Progenitor cell of endocrine pancreas (in vitro differentiated cells): ENCODE measurements at places on chromosomes 16 and 17.

- no peak for DNase-seq
Observed at GRCh38 chr17:40819528-40820125, 2.8 kb downstream of the KRT10 start.

DNA sequence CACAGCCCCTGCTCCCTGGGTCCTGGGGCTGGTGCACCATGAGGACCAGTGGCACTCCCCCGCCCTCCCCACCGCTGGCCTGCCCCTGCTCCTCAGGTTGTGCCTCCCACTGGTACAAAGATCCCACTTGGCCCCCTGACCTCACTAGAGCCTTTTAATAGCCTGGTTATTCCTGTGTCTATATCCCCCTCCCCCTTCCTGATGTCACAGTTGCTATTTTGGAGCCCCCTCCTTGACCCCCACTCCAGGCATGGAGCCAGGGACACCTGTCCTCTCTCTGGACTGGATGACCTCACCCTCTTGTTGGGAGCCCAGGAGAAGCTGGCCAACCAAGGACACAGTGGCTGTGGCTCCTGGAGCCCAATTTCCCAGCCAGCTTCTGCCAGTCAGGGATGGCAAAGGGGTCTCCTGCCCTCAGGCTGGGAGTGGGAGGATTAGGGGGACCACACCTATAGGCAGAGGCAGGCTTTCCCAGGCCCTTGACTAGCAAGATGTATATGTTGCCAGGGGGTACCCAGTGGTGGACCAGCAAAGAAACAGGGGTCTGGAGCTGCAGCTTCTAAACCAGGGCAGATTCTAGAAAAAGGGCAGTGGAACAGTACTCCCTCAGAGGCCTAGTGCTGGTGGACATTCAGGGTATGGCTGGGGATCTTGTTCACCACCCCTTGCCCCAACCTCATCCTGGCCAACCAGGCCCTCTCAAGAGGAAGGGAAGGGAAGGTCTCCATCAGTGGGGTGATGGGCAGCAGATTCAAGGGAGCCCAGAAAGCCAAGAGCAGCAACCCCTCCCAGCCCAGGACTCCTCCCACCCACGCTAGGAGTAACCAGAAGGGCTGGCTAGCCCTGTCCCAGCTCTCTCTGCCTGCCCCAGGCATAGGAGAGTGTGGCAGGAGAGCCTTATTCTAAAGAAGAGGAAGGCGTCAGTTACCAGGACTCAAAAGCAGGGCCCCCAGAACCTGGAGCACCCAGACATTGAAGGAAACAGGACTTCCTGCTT lies 10.9 kb downstream of the HDAC5 start:
- no peak for DNase-seq

GRCh38 chr17:2511138-2511461 lies 588 bp downstream of the METTL16 start:
- no peak for DNase-seq

GRCh38 chr17:49789243-49789578 lies 730 bp downstream of the KAT7 start:
- DNase-seq, result no peak

DNA sequence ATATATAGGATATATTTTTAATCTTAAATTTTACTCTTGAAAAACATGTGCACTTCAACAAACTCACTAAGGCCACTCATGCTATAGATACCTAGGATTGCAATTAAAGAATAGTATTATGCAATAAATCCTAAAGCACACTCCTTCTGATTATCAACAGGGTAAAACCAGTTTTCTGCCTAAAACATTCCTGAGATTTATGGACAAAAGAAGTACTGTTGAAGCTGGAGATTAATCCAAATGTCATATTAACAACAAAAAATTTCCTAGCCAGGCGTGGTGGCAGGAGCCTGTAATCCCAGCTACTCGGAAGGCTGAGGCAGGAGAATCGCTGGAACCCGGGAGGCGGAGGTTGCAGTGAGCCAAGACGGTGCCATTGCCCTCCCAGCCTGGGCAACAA lies 21.4 kb downstream of the CHCT1 start:
- DNase-seq, result no peak

GRCh38 chr16:82700541-82701235 lies 73.9 kb downstream of the CDH13 start:
- no peak for DNase-seq

DNA sequence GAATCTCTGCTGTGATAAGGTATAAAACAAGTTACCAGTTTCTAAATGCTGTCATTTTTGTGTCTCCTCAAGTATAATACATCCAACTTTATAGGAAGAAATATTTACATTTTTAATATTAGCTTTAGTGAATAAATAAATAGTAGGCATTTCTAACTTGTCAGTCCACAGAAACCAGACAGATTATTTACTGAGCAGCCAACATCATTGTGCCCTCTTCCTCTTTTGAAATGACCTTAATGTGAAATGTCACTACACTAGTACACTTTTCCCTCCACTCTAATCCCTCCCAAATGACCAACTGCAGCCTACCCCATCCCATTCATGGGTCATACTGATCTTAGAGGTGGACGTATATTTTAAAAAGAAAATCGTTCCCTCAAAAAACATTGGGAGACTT lies 9.2 kb downstream of the STXBP4 start:
- DNase-seq, result no peak

- DNase-seq, result no peak
Observed at GRCh38 chr16:23842137-23842600, 6.4 kb downstream of the PRKCB start.

DNA sequence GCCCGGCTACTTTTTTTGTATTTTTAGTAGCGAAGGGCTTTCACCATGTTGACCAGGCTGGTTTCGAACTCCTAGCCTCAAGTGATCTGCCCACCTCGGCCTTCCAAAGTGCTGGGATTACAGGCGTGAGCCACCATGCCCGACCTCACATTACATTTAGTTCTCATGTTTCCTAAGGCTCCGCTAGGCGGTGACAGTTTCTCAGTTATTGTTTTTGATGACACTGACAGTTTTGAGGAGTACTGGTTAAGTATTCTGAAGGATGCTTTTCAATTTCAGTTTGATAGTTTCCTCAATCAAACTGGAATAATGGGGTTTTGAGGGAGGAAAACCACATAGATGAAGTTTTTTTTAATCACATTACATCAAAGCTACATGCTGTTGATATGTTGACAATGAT lies 1028.5 kb downstream of the CDH8 start:
- DNase-seq, result no peak

- no peak for DNase-seq
Observed at GRCh38 chr16:23999663-24000062, 163.9 kb downstream of the PRKCB start.
